ENCODE measurements at places on chromosomes 5 and 9.

DNA sequence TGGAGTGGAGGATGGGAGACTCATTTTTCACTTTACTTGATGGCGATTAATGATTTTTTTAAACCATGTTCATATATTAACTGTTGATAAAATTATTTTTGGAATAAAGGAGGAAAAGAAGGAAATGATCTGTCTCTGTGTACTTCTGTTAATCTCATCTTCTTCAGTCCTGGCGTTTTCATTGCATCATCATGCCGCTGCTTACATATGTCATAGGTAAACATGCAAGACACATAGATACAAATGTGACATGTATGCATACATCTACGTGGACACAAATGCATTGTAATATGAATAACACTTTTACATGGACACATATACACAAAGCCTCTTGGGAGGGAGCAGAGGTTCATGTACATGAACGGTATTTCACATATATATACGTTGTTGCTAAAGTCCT, 10.0 kb downstream of the TMEM174 start:
- no peak for DNase-seq

- DNase-seq, result no peak
Measured at GRCh38 chr5:45060724-45061123, 252.0 kb downstream of the MRPS30 start.

GRCh38 chr5:67346611-67347010, 150.0 kb upstream of the CD180 start:
- DNase-seq, result no peak

GRCh38 chr9:69097064-69097463, 61.5 kb downstream of the FXN start:
- no peak for DNase-seq

DNA sequence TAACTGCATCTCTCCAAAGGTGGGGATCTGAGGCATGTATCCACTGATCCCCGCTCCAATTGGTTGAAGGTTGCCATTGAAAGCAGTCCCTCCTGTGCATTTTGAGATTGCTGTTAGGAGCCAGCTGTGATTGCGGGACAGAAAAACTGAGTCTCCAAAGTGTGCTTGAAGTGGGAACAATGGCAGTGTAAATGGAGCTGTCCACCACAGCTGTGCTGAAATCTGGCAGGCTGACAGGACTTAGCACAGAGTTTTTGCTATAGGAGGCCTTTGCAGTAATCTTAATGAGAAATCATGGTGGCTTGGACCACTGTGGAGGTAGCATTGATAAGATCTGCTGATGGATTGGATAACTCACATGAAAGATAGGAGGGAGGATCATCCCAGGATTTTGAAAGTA, 3.3 kb downstream of the RNF20 start:
- no peak for DNase-seq

GRCh38 chr9:131407717-131408195, 13.9 kb downstream of the PRRC2B start:
- peak; percentile 63 for DNase-seq

DNA sequence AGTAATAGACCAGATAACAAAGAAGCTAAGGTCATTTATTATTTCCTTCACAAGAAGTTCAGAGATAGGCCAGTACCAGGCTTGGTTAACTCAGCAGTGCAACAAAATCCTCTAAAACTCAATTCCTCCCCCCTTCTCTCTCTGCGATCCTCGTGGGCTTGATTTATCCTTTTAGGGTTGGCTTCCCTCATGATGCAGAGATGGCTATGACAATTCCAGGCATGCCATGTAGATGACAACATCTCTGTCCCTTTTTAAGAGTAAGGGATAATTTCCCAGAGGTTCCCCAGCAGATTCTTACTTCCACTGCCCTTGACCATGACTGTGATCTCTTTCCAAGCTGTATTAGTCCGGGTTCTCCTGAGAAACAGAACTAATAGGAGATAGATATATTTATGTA, 28.7 kb upstream of the DAP start:
- no peak for DNase-seq

DNA sequence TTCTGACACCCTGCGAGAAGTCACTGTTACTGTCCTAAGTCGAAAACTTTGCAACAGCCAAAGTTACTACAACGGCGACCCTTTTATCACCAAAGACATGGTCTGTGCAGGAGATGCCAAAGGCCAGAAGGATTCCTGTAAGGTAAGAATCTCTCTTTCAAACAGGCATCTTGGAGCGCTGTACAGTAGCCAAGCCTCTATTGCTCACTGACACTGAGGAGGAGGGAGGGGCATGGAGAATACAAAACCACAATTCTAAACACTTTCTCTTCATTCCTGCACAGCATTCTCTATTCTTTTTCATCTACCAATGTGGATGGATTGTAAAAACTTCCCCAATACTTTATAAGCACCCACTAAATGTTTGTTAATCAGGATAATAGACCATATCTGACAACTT, 7.4 kb downstream of the GZMK start:
- DNase-seq, result no peak

GRCh38 chr9:79477241-79477840, 94.4 kb upstream of the TLE4 start:
- no peak for DNase-seq

Measured in effector memory CD8-positive, alpha-beta T cell (primary cell).